ENCODE measurements at places on chromosomes 16 and 17.

DNA sequence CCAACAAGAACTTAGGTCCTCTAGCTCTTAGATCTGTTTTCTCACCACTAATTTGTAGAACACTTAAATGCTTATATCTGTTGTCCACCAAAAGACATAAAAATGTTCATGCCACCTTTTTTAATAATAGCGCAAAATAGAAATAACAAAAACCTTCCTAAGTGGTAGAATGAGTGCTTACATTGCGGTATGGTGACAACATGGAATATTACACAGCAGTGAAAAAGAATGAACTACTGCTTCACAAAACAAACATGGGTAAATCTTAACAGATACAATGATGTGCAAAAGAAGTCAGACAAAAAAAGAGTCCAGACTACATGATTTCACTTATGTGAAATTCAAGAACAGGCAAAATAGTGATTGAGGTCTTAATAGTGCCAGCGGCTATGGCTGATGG, 351.1 kb downstream of the CA10 start:
- H3K27ac ChIP-seq = no peak overlapping the region
- H3K4me1 ChIP-seq = no peaks in the 10 kb centered on the region
- H3K27me3 ChIP-seq = no peaks in the 10 kb centered on the region
- no peak for DNase-seq

GRCh38 chr16:30342751-30343490, 12.2 kb downstream of the CD2BP2 start:
- H3K27ac ChIP-seq = no peak overlapping the region
- DNase-seq = no peak

DNA sequence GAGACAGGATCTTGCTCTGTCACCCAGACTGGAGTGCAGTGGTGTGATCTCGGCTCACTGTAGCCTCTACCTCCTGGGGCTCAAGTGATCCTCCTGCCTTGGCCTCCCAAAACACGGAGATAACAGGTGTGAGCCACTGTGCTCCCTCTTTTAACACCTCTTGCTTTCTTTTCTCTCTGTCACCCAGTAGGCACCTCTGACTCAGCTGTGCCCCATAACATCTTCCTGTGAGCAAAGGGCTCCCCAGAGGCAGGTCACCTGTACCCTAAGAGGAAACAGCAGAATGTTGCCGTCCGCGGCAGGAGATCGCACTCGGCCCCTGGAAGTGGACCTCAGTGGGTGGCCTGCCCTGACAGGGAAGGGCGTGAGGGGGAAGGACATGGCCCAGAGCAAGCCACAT, 918 bp upstream of the NLRC3 start:
- H3K4me3 ChIP-seq = no peak overlapping the region
- no peak for DNase-seq
- no peaks in the 10 kb centered on the region for H3K4me1 ChIP-seq
- no peak overlapping the region for H3K27ac ChIP-seq
- H3K27me3 ChIP-seq = no peaks in the 10 kb centered on the region
- no peaks in the 10 kb centered on the region for H3K36me3 ChIP-seq

GRCh38 chr16:81723098-81723723, 55.9 kb upstream of the PLCG2 start:
- DNase-seq = no peak
- H3K27me3 ChIP-seq = no peaks in the 10 kb centered on the region
- H3K4me1 ChIP-seq = peaks cover 38% of the 10 kb centered on the region
- no peak overlapping the region for H3K27ac ChIP-seq

DNA sequence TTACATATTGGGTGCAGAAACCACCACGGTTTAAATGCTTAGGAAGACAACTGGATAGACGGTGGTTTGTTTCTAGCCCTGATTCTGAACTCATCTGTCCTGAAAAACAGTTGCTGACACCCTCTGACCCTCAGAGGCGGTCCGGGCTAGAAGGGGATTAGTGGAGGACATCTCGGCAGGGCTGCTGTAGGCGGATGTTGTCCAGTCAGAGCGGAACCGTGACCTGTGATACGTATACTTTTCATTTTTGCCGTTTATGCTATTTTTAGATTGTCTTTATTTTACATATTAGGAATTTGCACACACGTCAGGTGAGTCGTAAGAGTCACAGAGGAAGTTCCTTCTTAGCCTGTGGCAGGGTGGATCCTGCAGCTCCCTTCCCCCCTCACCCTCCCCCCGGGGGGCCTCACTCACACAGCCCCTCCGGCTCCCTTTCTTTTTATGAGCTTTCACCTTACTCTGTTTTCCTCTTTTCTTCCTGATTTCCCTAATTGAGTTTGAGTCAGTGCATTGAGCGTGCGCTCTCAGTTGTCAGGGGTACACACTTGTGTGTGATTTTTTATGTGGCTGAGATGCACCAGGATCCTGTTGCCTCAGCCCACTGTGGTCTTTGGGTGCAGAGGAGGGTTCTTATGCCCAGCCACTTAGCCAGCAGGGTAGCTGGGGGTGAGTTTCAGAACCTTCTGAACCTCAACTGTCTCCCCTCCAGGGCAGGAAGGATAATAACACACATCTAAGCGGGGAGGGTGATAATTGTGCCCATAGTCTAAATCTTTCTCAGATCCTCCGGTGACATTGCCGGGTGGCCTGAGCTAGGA, 211.1 kb upstream of the CHMP6 start:
- no peak overlapping the region for H3K4me3 ChIP-seq
- H3K27me3 ChIP-seq = no peaks in the 10 kb centered on the region
- no peak for DNase-seq
- peaks cover 10% of the 10 kb centered on the region for H3K4me1 ChIP-seq
- H3K36me3 ChIP-seq = no peaks in the 10 kb centered on the region
- peak overlapping the region; percentile 39 for H3K27ac ChIP-seq

DNA sequence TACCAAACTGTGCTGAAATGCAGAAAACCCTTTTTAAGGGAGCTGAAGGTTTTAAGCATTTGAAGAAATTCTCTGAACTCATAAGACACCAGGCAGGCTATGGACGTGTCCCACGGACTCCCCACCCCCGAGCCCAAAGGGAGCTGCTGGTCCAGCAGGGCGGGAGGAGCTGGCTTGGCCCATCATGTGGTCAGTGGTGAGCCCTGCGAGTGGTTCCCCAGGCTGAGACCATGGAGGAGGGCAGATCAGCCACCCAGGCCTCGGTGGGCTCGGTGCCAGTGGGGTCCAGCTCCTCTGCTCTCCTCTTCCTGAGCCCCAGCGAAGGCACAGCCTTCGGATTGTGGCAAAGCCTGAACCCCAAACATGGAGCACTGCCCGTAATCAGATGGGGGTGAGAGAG, 27.0 kb downstream of the LGALS3BP start:
- H3K27me3 ChIP-seq = no peaks in the 10 kb centered on the region
- DNase-seq = no peak
- H3K4me1 ChIP-seq = peaks cover 6% of the 10 kb centered on the region
- no peak overlapping the region for H3K4me3 ChIP-seq
- H3K27ac ChIP-seq = no peak overlapping the region

All from esophagus squamous epithelium (tissue), 5 donors.